Purkinje cell (primary cell): ENCODE measurements at places on chromosomes 6 and 20. TPM values are rescaled to one million over a fixed set of nuclear protein-coding genes. Genes with fewer than 3 reads are reported as not detected.

CTCFL gene
- 0.63 TPM in 1 of 2 replicates, not detected in the other for polyA plus RNA-seq

EEF1A2 gene
- polyA plus RNA-seq: 13.6 and 15.1 TPM in 2 replicates

RNF144B gene
- polyA plus RNA-seq: 0.45 and 1.4 TPM in 2 replicates

RIPK1 gene
- polyA plus RNA-seq: 1.4 and 2.4 TPM in 2 replicates

DOK5 gene
- polyA plus RNA-seq: 4.0 TPM in 1 of 2 replicates, not detected in the other

GJA1 gene
- polyA plus RNA-seq: 40.2 and 41.6 TPM in 2 replicates

KIF25 gene
- polyA plus RNA-seq: 5.7 and 13.7 TPM in 2 replicates

TCP11 gene
- polyA plus RNA-seq: 0.94 TPM in 1 of 2 replicates, not detected in the other

GGTLC1 gene
- polyA plus RNA-seq: not detected in 2 replicates
